Progenitor cell of endocrine pancreas (in vitro differentiated cells): ENCODE measurements at places on chromosomes 2 and 18.

- no peak for DNase-seq
Measured at GRCh38 chr2:139773720-139774277, 993.6 kb upstream of the NXPH2 start.

GRCh38 chr2:80280598-80280997 is 24.0 kb downstream of the LRRTM1 start:
- DNase-seq: no peak

GRCh38 chr2:199738727-199739412 is 112.1 kb downstream of the FTCDNL1 start:
- no peak for DNase-seq

DNA sequence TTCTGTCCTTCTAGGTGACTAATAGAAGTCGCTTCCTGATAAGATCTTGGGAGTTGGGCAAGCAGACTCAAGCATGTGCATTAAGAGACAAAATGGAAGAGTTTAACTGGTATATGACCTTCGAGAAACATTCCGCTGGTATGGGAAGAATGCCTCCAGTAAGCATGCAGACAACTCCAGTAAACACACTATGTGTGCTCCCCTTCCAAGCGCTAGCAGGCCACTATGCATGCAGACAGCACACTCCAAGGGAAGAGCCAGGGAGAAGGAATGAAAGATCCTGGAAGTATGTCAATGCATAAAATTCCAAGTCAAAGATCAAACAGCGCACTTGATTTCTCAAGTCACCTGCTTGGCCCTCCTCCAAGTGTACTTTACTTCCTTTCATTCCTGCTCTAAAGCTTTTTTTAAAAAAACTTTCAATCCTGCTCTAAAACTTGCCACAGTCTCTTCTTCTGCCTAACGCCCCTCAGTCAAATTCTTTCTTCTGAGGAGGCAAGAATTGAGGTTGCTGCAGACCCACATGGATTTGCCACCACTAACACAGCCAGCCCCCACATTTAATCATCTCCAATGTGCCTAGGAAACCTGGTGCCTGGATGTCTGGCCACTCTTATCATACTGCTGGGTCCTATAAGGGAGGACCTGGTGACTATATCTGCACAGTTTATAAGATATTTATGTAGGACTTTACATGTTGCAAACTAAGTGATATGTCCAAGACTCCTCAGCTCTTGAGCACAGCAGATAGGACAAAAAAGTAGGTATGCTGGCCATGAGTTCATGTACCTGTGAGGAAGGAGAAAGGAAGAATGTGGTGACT is 239.8 kb downstream of the PDE11A start:
- DNase-seq: no peak

- no peak for DNase-seq
Measured at GRCh38 chr2:149877913-149878312, 290.3 kb upstream of the MMADHC start.

DNA sequence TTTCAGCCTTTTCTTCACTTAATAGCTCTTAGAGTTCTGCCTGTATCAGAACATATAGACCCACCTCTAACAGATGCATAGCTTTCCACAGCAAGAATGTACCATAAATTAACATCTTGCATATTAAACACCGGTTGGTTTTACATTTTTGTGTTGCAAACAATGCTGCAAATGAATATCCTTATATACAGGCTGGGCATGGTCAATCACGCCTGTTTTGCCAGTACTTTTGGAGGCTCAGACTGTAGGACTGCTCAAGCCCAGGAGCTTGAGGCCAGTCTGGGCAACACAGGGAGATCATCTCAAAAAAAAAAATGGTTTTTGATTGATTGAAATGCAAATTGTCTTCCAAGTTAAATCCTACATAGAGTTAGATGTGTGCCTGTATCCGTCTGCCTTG is 1.5 kb upstream of the LCT start:
- DNase-seq: no peak

GRCh38 chr2:167732326-167732725 is 515.1 kb downstream of the STK39 start:
- no peak for DNase-seq

- no peak for DNase-seq
Measured at GRCh38 chr2:85531589-85531988, 7.4 kb upstream of the MAT2A start.

DNA sequence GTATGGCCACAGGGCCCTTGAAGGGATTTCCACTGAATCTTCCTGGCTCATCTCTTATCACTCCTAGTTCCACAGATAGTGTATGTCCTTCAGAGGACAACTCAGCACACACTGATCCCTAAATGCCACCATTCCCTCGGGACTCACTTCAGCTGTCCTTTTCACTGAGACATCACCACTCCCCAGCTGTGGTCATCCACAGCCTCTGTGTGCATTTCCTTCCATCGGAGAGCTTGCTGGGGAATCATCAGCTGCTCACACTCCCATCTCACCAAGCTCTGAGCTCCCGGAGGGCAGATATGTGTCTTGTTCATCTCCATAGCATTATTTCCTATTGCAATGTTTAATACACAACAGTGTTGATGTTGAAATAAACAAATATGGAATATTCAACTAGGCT is 759.5 kb downstream of the RNF144A start:
- DNase-seq: no peak

DNA sequence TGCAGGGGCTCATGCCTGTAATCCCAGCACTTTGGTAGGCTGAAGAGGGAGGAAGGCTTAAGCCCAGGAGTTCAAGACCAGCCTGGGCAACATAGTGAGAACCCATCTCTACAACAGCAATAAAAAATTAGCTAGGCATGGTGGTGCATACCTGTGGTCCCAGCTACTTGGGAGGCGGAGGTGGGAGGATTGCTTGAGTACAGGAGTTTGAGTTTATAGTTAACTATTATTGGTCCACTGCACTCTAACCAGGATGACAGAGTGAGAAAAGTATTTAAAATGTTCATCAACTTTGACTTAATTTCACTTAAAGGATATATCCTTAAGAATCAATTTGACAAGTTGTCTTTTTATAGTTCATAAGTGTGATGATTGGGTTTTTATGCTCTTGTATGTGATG is 14.3 kb upstream of the GPD2 start:
- no peak for DNase-seq

DNA sequence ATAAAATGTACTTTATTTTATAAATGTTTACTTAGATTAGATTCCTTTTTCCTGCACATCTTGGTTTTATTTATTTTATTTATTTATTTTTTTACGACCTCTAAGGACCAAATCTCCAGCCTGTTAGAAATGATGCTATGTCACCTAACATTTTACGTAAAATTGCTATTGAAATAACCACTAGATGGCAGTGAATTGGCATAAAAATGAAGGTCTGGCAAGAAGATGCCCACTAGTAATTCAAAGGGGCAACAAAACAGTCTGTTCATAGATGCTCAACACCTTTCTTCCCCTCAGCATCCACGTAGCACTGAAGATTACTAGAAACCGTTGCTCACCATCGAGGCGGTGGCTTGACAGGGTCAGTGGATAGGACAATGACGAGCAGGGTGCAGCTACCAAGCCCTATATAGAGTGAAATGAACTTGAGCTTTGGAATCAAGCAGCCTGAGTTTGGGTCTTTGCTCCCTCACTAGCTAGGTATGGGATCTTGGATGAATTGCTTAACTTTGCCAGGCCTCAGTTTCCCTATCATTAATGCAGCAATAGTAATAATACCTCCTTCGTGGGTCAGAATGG is 128.7 kb upstream of the L3MBTL4 start:
- no peak for DNase-seq

GRCh38 chr2:237120916-237121315 is 35.2 kb downstream of the COPS8 start:
- no peak for DNase-seq

GRCh38 chr18:32891797-32892196 is 119.0 kb upstream of the KLHL14 start:
- DNase-seq: no peak

DNA sequence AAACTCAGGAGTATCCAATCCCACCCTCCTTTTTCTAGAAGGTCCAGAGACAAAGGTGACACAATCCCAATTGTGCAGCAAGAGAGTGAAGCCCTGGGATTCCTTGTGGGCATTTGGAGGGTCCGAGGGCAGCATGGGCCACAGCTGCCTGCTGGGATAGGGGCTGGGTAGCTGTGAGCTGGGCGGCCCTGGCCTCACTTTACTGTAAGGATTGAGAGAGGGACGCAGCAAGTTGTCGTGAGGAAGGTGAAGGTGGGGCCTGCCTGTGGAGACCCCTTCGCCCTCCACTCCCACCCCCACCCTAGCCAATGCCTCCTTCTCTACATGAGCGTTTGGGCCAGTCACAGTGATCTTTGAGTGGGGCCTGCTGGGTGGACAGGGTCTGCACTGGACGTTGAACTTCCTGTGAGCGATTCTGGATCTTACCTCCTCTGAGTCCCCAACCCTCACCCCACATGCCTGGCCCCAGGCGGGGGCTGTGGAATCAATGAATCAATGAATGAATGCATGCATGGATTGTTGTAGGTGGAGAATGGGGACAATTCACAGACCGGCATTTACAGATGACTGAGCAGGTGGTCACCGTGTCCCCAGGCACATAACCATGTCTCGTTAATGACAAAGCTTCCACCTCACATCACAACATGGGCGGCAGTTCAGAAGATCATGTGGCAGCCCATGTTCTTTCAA is 107.2 kb downstream of the INHBB start:
- no peak for DNase-seq
